ENCODE measurements at places on chromosomes 4 and X. TPM values are rescaled to one million over a fixed set of nuclear protein-coding genes. Genes with fewer than 3 reads are reported as not detected.
A peak's percentile ranks its signal among the peaks of the same experiment; 100 is the strongest.

DNA sequence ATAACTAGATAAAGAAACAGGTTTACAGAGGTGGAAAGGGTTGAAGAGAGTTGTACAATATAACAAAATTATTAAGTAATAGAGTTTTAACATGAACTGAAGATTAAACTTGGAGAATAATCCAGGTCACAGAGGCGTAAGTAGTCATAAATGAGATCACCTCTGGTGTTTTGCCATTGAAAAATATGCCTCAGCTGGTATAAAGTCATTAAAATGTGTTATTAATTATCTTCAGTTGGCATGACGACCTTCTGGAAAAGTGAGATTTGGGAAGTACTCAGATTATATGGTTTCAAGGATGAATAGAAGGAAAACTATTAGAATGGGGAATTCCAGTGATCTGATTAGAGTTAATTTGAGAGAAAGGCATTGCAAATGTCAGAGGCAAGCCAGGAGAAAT is 237.5 kb upstream of the ANXA10 start:
- DNase-seq: no peak

DNA sequence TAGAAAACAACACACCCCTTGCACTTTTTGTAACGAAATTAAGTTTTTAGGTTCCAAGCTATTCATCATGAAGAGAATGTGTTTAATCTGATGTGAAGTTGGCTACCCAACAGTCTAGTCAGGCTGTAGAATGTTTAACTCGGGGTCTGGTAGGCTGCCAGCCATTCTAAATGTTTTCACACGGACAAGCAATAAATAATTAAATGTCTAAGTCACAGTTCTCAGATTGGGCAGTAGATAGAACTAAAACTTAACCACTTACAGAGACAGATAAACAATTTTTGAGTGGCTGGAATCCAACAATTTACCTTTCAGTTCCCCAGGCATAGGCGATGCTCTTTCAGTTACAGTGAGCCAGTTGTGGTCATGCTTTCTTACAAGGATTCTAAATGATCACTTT is 66.5 kb downstream of the CHIC2 start:
- no peak for DNase-seq

- DNase-seq: no peak
Measured at GRCh38 chrX:43121637-43122036, 343.7 kb upstream of the PPP1R2C start.

DNA sequence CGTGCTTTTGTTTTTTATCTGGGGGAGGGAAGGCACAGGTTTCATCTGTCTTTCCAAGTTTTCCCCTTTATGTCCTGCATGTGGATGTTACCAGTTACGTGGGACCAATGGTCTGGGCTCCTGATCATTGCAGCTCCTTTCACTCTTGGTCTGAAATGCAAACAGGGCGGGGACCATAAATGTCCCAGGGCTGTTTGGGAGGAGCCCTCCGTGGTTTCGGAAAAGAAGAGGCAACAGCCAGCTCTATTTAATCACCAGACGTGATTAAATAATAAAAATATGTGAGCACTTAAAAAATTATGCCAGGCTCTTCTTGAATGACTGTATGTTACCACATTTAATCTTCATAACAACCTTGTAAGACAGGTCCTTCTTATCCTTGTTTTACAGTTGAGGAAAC is 30.8 kb upstream of the C1GALT1C1 start:
- DNase-seq: no peak

- no peak for DNase-seq
Measured at GRCh38 chr4:47482326-47482725, 2.7 kb upstream of the ATP10D start.

KLB gene
- not detected for total RNA-seq

GRCh38 chr4:7680106-7680505 is 245.4 kb upstream of the PSAPL1 start:
- DNase-seq: no peak

DNA sequence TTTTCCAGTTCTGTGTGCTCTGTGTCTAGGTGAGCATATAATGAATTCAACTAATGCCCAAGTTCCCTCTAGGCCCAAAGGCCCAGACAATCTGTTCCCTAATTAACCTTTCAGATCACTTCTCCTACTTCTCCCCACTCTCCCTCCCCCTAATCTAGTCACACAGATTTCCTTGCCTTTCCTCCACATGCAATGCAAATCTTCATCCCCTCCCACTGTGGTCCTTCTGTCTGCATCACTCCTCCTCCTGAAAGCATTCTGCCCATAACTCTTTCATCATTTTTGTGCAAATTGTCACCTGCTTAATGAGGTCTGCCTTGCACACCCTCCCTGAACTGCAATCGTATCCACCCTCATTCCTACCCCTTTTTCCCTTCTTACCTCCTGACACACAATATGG is 346.6 kb downstream of the FBXO8 start:
- no peak for DNase-seq

CT45A3 gene
- total RNA-seq: not detected

HSFX2 gene
- total RNA-seq: not detected

XK gene
- total RNA-seq: 3.0 TPM

GRCh38 chrX:71100581-71101505 is 5.2 kb downstream of the FOXO4 start:
- no peak for DNase-seq

- no peak for DNase-seq
Measured at GRCh38 chr4:166625018-166625637, 609.2 kb downstream of the SPOCK3 start.

DNA sequence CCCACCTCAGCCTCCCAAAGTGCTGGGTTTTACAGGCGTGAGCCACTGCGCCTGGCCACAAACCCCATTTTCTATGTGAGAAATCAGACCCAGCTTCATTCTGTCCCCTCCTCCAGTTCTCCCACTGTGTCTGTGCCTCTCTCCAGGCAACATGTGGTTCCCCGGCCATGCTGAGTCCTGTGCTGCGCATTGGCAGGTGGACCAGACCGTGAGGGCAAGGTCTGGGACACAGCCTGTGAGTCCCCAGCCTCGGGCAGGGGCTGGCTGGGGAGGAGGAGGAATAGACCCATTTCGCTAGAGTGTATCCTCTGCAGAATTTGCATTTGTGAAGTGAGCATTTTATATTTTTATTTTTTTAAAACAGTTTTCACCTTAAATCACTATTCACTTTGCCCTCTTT is 21.5 kb upstream of the CLDN24 start:
- DNase-seq: no peak

GRCh38 chr4:675036-675882 is 917 bp downstream of the MYL5 start:
- DNase-seq: no peak

IGBP1 gene
- 49.3 TPM for total RNA-seq

GK2 gene
- total RNA-seq: not detected

DNA sequence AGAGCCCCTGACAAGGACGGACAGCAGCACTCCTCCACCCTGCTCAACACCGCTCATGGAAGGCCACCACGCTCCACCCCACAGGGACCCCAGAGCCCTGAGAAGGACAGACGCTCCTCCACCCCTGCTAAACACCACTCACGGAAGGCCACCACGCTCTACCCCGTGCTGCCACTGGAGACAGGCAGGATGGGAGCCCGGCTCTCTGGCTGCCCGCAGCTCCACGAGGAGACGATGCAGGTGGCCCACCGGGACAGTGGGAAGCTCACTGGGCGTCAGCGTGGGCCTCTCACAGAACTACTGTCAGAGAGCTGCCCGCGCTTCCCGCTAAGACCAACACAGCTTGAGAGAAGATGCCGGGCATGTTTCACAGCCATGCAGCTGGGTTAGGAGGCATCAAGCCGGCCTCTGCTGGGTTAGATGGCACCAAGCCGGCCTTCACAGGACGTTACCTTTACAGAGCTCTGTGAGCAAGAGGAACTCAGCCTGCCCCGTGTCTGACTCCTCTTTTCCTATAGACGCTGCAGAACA is 20.8 kb downstream of the GAK start:
- DNase-seq: no peak

DNA sequence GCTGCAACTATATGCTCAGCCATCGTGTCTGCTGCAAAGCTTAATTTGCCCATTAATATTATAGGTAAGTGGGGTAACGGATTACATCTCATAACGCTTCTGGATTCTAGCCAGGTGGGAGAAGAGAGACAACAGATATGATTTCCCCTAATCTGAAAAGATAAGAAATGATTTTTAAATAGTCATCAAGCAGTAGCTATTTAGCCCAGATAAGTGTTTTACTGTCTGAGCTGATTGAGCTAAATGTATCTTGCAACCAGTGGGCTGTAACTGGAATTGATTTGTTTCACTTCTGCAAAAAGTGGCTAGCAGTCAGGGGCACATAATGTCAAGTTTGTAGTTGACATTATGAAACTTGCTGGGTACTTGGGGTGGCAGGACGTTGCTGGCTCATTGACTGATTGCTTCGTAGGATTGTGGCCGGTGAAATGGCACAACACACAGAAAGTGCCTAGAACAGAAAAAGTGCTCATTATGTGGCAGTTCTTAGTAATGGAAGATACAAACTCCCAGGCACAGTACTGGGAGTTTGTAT is 18.5 kb downstream of the LAP3 start:
- no peak for DNase-seq

UGT2B10 gene
- not detected for total RNA-seq

DNA sequence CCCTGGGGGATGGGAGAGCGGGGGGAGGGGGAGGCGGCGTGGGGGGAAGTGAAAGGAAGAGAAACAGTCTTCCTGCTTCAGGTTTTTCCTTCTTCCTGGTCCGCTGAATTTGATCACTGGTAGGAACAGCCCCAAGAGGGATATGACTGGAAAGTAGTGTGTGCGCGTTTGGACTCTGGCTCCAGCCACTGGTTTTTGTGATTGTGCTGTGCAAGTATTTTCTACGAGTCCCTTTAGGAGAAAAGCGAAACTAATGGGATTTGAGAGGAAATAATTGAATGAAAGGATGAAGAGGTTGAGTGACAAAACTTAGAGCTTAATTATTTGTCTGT is 836 bp downstream of the PRRG1 start:
- DNase-seq: no peak

- DNase-seq: peak; percentile 21
Measured at GRCh38 chrX:30957753-30958152, 68.7 kb upstream of the TAB3 start.

DNA sequence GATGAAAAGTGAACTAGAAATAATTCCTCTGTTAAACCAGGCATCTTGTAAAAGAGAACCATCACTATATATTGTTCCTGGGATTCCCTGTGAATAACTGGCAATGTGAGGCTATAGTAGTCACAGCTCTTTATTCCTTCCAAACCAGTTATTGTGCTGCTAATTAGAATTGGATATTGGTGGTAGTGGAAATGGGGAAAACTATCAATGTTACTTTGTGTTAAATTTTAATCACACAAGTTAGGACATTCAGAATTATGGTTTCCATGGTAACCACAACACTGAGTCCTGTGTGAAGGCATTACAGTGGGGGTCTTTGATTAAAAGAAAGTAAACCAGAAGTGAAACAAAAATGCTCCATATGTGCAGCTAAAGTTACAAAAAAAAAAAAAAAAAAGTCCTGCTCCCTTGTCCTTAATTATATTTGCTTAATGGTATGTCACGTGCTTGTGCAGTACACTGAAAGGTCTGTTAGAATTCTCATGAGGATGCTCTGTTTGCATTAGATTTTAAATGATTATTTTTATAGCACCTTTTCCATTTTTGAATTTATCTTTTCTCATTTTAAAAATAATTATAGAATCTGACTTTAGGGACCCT is 200.4 kb downstream of the ADGRL3 start:
- no peak for DNase-seq

DNA sequence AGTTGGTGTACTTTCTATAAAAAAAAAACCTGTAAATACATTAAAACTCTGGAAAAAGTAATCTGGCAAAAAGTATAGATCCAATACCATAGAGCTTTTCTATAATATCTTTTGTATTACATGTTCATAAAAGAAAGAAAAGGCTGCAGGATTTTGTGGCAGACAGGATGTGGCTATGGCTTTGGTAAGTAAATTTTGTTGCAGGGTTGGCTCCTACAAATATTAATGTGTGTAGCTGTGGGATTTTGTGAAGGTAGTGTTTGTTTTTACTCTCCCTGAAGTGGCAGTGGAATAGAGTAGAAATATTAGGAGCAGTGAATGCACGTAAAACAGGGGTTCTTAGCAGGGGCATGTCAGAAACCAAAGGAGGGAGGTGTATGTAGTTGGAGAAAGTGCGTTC is 84.8 kb downstream of the TSPAN7 start:
- no peak for DNase-seq

- no peak for DNase-seq
Measured at GRCh38 chrX:150269605-150270254, 93.4 kb upstream of the MAMLD1 start.

MAGED4 gene
- total RNA-seq: 70.5 TPM

MND1 gene
- 12.6 TPM for total RNA-seq

DNA sequence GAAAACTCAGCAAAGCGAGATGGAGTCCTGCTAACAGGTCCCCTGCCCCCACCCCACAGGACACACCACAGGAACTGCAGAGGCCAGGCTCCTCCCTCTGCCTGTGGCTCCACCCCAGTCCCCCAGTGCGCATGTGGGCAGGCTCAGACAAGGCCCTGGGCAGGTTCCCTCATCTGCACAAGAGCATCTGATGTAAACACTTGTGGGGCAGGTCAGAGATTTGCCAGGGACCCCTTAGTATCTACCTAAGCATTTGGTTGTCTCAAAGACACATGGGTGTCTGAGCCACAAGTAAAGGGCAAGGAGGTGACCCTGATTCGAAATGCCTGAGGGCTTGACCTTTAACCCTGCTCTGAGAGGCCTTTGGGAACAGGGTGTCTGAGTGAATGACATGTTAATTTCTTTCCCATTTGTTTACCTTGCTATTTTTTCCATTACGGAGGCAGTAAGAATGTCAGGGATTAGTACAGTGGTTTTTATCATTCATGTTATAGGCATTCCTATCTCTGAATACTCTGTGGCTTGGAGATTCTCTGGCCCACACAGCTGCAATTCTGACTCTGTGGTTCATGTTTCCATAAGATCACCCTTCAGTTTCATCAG is 85.3 kb downstream of the ZNF518B start:
- peak; percentile 79 for DNase-seq

DNA sequence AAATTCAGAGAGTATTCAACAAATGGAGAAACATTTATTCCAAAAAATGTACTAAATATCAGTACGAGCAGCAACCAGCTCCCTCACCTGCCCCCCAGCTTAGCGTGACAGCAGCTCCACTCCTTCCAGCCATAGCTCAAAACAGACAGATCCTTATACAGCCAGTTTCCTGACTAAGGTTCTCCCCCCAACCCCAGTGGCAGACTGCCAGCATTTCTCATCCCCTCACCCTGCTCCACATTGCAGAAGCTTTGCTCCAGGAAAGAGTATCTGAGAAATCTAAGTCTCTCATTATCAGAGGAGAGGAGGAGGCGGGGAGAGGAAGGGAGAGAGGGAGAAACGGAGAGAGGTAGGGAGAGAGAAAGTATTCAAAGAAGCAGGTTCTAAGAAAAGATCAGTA is 53.3 kb upstream of the PASD1 start:
- peak; percentile 4 for DNase-seq

- DNase-seq: no peak
Measured at GRCh38 chrX:106899841-106900240, 3.3 kb downstream of the RIPPLY1 start.

FAM90A26 gene
- total RNA-seq: not detected

DNA sequence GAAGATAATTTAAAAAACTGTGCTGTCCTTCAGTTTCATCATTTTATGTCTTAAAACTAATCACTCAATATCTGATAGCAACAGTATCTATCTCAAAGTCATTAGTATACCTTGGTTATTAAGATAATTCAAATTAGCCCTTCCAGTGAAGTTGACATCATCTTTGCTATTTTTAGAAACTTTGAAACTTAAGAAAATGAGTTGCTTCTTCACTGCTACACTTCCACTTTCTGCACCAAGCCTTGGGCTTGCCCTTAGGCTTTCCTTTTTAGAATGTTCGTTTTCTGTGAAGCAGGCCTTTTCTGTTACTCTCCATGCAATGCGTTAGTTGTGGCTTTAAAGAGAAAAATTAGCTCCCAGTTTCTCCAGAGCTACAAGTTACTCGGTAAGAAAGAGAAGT is 4.4 kb upstream of the VAMP7 start:
- DNase-seq: no peak

GRCh38 chr4:5322321-5322720 is 271.0 kb downstream of the STK32B start:
- DNase-seq: no peak

Measured in cardiac muscle cell (in vitro differentiated cells and primary cell).